Activated naive CD8-positive, alpha-beta T cell treated with anti-CD3 and anti-CD28 coated beads, Interleukin-2, amount 50 U/mL, for 24 hours (primary cell): ENCODE measurements at places on chromosomes 1 and 21.
A peak's percentile ranks its signal among the peaks of the same experiment; 100 is the strongest.

GRCh38 chr1:47751996-47752451 is 245.2 kb downstream of the TRABD2B start:
- DNase-seq, result no peak

GRCh38 chr1:112689196-112689841 is 14.9 kb downstream of the MOV10 start:
- no peak for DNase-seq

DNA sequence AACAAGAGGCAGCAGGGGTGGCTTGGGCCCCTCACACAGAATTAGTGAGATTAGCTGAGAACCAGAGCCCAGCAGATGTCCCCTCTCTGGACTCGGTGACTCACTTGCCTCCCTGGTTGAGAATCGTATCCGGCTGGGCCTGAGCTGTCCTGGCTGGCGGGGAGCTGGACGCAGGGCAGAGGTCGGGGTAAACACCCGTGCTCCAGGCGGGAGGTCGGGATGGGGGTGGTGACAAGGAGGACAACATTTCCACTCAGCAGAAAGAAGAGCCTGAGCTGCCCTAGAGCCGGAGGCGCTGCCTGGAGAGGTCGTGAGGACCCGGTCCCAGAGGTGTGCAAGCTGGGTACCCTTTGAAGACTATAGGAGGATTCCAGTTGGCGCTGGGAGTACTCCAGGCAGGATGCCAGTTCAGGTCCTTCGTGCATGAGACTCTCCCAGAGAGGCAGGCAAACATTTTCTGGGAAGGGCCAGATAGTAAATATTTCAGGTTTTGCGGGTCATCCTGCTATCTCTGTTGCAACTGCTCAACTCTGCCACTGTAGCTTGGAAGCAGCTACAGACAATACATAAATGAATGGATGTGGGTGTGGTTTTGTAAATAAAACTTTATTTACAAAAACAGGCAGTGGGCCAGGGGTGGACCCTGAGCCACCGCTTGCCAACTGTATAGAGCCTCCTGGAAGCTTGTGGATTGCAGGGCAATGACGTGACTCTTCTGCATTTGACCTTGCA is 116.8 kb upstream of the WNT4 start:
- DNase-seq, result no peak

GRCh38 chr1:230858918-230859729 is 9.2 kb downstream of the C1orf198 start:
- no peak for DNase-seq

DNA sequence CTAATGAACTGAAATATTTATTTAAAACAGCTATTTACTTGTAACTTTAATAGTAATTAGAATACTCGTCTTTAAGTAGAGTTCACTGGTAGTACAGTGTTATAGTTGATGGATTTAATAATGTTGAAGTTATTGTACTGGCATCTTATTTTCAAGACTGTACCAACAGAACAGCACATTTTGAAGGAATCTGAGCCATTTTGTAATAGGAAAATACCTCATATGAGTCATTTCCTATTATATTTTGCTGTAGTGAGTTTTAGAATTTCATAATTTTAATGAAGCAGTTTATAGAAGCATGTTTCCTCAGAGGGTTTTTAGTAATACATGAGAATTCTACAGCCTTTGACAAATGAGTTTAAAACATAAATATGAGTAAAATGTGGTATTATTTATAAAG is 258.3 kb downstream of the OLFM3 start:
- no peak for DNase-seq

DNA sequence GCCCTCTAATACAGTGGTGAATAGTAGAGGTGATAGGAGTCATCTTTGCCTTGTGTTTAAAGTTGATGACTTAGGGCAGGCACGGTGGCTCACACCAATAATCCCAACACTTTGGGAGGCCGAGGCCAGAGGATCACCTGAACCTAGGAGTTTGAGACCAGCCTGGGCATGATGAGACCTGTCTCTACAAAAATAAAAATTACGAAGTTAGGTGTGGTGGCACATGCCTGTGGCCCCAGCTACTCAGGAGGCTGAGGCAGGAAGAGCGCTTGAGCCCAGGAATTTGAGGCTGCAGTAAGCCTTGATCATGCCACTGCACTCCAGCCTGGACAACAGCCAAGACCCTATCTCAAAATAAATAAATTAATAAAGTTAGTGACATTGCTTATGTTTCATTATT is 26.6 kb downstream of the CAPZA1 start:
- DNase-seq, result no peak

GRCh38 chr1:39826583-39826982 is 37.9 kb upstream of the BMP8B start:
- no peak for DNase-seq

GRCh38 chr1:93615582-93616150 is 66.0 kb downstream of the BCAR3 start:
- peak; percentile 52 for DNase-seq

DNA sequence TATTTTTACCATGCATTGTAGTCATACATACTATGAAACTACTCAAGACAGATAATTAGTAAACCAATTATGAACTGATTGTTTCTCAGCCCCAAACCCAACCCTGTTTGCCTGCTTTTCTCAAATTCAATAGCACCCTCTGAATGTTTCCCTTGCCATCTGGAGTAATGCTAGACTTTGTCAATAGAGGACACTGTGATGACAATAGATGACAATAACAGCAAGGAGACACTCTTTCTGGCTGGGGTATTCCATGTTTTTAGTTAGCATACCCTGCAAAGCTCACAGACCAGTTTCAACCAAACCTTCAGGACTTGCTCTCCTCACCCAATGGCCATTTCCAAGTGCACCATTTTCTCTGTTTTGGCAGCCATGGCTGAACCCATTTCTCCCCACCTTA is 108.5 kb upstream of the LRRC7 start:
- no peak for DNase-seq

- no peak for DNase-seq
Observed at GRCh38 chr1:1359308-1359663, 931 bp upstream of the MXRA8 start.

- DNase-seq, result no peak
Observed at GRCh38 chr1:117371441-117372151, 4.3 kb downstream of the MAN1A2 start.

- DNase-seq, result no peak
Observed at GRCh38 chr21:25025596-25025995, 581.7 kb downstream of the MRPL39 start.

DNA sequence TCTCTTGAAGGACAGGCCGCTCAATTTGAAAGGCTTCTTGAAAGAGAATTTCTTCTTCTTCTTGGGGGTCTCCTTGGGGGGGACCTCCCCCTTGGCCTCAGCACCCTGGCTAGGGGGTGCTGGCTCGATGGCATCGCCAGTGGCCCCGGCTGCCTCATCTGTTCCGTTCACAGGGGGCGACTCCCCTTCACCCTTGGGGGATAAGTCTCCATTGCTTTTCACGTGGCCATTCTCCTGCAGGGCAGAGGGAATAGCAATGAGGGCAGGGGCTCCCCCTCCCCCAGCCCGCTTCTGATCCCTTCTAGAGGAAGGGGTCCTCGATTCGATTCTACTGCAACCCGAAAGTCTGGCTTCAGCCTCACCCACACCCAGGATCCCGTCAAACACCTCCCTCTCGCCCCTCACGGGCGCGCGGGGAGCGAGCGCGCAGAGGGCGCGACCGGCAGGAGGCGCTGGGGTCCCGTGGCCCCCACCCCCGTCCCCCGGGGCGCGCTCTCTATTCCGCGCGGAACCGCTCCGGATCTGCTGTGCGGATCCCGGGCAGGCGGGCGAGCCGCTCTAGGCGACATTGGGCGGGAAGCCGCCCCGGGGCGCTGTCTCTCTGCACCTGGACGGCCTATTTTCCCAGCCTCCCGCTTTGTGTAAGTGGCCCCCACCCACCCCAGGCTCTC is 1.0 kb downstream of the MARCKSL1 start:
- DNase-seq, result peak; percentile 65

- no peak for DNase-seq
Observed at GRCh38 chr1:33715195-33715811, 148.6 kb upstream of the HMGB4 start.
